ENCODE measurements at places on chromosomes 6 and 20.

DNA sequence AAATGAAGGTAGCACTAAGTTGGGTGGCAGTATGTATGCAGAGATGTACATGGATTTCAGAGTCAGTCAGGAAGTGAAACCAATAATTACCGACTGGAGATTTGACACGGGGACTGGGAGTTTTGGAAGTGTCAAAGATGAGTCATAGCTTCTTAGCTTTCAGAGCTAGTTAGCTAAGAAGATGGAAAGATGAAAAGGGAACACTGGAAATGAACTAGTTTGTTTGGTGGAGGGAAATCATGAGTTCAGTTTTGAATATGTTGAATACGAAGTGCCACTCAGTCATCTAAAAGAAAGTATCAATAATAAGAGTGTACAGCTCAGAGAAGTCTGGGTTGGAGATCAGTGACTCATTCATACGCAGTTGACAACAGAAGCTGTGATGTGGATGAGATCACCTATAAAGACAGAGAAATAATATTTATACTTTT is 7.5 kb downstream of the ESF1 start:
- DNase-seq = no peak

DNA sequence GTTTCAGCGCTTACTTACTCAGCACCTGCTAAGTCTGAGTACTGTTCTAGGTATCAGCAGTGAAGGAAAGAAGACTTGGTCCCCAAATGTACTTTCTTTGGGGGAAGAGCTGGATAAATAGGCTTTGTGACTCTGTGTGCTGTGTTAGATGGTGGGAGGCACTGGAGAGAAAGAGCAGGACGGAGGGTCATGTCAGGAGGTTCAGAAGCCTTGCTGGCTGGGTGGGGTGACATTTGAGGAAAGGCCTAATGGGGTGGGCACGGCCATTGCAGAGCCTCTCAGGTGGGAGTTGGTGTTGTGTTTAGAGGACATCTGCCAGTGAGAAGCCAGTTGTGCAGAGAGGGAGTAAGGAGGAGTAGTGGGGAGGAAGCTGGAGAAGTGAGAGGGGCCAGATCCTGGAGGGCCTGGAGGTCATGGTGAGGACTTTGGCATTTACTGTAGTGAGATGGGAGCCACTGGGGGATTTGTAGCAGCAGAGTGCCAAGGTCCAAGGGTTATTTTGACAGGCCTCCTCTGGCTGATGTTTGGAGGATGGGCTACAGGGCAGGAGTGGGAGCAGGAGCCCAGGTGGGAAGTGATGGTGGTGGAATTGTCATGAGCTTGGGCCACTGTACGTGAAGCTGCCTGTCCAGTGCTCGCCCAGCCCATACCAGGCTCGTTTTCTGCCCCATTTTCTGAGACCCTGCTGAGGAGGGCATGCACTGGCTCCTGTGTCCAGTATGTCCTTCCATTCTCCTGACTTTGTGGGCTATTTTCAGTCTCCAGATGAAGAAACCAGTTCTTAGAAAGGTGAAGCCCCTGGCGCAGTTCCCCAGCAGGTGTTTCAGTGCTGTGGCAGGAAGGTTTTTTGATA is 886 bp downstream of the SDCBP2 start:
- no peak for DNase-seq

- no peak for DNase-seq
Measured at GRCh38 chr6:24923885-24924401, 11.8 kb downstream of the RIPOR2 start.

DNA sequence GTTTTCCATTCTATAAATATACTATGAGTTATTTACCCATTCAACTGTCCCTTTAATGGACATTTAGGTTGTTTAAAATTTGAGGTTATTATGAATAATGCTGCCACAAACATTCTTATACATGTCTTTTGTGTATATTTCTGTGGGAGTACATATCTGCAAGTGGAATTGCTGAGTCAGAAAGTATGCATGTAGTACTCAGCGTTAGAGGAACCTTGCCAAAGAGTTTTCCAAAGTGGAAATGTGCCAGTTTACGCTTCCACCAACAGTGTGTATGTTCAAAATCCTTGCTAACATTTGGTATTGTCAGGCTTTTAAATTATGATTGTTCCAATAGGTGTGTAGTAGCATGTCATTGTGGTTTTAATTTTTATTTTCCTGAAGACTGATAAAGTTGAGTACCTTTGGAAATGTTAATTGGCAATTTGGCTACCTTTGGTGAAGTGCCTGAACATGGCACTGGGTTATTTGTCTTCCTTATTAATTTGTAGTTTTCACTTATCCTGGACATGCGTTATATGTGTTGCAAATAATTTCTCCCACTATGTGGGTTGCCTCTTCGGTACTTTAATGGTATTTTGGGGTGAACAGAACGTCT is 341.2 kb downstream of the CD83 start:
- DNase-seq = no peak

GRCh38 chr20:37315452-37316110 is 26.1 kb downstream of the MANBAL start:
- no peak for DNase-seq

GRCh38 chr6:45724511-45724910 is 291.1 kb downstream of the CLIC5 start:
- DNase-seq = no peak

- peak; percentile 77 for DNase-seq
Measured at GRCh38 chr6:12060780-12061609, 48.9 kb downstream of the HIVEP1 start.

GRCh38 chr20:1402149-1402548 is 9.3 kb upstream of the FKBP1A start:
- no peak for DNase-seq

GRCh38 chr20:17888044-17888443 is 80.5 kb downstream of the SNX5 start:
- no peak for DNase-seq

- DNase-seq = no peak
Measured at GRCh38 chr6:157563611-157564284, 182.8 kb downstream of the ZDHHC14 start.

DNA sequence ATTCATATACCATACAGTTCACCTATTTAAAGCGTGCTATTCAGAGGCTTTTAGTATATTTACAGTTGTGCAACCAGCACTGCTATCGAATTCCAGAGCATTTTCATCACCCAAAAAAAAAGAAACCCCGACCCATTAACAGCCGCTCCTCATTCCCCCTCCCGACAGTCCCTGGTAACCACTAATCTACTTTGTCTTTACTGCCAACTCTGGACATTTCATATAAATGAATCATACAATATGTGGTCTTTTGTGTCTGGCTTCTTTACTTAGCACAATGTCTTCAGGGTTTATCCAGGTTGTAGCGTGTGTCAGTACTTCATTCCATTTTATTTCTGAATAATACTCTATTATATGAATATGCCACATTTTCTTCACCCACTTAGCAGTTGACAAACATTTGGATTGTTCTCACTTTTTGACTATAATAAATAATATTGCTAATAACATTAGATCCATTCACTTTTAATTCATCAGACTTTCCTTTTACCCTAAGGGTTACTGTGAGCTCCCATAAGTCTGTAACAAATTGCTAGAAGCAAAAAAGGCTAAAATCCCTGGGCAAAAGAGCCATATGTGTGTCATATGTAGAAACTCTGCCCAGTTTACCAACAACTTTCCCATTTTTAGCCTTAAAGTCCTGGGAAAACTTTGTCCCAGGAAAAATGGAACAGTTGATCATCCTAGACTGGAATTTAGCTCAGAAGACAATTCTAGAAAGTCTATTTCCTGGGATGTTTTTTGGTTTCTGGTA is 23.2 kb upstream of the ROS1 start:
- DNase-seq = no peak

DNA sequence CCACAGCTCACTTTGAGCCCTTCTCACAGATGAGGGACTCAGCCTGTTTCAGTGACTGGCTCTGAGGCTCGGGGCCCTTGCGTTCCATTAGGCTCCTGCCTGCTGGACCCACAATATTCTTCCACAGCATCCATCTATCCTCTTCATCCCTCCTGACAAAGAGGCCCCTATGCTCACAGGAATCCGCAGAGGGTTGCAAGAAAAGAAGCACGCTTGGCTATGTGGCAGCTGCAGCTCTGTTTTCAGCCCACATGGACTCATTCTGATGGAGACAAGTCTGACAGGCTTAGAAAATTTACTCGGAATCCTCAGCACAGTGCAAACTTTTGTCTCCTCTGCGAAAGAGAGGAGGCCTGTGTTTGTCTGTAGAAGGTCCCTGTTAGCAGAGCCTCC is 207.5 kb downstream of the SYNDIG1 start:
- no peak for DNase-seq

GRCh38 chr6:144150710-144151657 is 667 bp downstream of the STX11 start:
- no peak for DNase-seq

GRCh38 chr6:130453230-130453629 is 87.4 kb downstream of the TMEM200A start:
- DNase-seq = no peak

GRCh38 chr6:65126667-65127066 is 580.4 kb downstream of the EYS start:
- no peak for DNase-seq

GRCh38 chr20:913306-913849 is 2.8 kb downstream of the ANGPT4 start:
- no peak for DNase-seq

GRCh38 chr6:28988536-28989311 is 16.4 kb downstream of the ZNF311 start:
- DNase-seq = peak; percentile 39

GRCh38 chr6:152338335-152339125 is 298.6 kb downstream of the SYNE1 start:
- peak; percentile 41 for DNase-seq

DNA sequence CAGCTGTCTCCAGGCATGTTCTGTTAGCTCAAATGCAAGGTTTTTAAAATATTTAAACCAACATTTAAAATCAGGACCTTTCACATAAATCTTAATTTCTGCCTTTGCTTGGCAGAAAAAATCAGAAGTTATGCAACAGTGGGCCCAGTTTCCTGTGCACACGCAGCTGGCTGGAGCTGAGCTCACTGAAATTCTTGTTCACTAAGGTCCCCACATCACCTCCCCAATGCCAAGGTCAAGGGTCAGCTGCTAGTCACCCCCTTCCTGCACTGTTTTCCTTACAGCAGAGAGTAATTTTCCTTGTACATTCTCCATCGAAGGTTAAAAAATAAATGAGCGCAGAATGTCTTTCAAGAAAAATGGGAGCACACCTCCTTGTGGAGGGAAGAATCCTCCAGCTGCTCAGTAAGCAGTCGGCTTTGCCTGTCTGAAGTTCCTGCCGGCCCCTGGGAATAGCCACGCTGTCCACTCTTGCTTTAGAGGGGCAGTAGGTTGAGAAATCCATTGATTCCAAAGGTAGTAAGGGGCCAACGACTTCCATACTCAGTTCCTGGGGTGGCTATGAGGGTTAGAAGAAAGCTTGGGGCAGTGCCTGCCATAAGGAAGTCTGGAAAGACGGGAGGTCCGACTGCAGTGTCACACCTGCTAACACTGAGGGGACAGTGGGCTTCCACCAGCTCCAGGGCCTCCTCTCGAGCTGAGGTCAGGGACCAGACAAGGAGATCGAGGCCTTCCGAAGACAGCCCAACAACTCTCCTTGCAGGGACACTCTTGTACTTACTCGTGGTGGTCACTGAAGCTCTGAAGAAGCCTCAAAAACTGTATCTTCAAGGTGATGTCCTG is 56.8 kb downstream of the MYH7B start:
- no peak for DNase-seq

DNA sequence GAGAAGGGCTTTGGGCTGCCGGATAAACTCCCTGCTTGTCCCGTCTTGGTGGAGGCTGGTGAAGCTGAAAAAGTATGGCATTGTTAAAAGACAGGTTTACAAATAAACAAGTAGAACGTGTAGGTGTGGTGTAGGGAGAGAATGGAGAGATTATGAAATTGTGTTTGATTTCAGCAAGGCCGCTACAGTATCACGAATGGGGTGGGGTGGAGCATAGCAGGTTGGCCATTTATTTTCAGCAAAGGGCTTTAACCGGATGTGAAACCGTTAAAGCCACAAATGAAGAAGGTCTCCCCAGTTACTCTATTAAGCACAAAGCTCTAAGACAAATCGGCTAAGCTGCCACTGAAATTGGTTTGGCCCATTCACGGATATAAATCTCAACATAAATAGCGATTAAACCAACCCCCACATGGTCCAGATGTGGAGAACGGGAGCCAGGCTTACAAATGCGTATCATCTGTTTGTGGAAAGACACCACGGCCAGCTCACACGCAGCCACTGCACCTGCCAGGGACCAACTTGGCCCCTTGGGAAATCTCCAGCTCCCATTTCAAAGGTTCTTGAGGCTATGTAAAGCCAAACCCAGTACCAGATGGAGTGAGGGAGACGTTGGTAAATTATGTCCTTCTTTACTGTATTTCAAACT is 94.0 kb downstream of the ZMYND8 start:
- no peak for DNase-seq

DNA sequence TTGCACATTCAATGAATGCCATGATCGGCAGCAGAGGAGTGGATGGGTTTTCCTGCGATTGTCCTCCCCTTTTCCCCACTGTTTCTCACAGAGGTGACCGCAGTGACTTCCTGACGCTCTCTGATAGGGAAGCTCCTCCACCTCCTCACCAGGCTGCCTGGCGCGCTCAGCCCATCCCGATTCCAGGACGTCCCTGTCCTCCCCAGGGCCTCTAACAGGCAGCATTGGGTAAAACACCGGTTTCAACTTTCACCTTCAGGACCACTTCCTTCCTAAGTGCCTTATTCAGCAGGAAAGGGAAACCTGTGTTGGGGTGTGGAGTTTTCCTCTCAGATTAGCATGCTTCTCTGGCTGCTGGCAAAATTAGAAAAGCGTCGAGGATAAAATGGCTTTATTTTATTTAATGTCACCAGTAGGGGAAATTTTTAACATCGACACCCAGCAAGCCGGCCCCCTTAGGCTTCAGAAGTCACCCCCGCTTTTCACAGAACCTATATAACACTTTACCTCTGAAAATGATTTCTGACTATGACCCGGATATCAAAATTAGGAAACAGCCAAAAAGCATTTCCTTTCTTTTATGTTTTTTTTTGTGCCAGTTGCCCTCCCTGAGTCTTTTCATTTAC is 570.4 kb upstream of the GJE1 start:
- DNase-seq = no peak

GRCh38 chr6:128327890-128328289 is 192.5 kb downstream of the PTPRK start:
- DNase-seq = peak; percentile 63

DNA sequence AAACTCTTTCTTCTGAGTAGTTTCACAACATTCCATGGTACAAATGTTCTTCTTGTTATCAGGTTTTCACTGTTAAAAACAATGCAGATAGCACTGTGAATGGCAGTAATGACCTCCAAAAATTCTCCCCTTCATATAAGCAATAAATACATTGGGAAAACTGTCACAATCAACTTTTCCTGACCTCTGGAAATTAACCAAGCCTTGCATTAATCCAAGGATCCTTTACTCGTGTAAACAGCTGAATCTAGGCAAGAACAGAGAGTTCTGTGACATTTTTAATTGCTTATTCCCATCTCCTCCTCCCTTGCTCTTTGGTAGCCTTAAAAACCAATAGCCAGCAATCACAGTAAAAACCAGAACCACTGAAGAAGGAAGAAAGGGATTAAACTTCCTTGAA is 37.8 kb downstream of the FOXQ1 start:
- DNase-seq = no peak

DNA sequence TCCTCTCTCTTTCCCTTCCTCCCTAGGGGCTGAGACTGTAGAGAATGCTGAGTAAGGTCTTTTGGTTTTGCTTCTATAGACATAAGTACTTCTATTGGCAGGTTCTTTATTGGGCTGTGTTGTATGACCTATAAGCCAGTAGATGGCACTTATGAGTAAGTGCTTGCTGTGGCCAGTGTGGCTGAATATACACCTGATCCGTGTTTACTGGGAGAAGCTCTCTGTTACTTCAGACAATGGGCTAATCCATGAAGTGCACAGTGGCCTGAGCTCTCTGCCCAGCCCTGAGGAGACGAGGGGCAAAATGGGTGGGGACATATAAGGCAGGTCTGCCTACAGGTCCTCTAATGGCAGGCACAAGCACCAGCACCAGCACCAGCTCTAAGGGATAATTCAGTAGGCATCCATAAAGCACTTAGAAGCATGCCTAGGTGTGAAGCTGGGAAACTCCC is 610.3 kb downstream of the RNF144B start:
- no peak for DNase-seq

Measured in T-helper 1 cell (primary cell).